GM12891 (cell line): ENCODE measurements at places on chromosomes 11 and 22.

- no peak for DNase-seq
Observed at GRCh38 chr22:37329238-37330140, 47.2 kb downstream of the CYTH4 start.

DNA sequence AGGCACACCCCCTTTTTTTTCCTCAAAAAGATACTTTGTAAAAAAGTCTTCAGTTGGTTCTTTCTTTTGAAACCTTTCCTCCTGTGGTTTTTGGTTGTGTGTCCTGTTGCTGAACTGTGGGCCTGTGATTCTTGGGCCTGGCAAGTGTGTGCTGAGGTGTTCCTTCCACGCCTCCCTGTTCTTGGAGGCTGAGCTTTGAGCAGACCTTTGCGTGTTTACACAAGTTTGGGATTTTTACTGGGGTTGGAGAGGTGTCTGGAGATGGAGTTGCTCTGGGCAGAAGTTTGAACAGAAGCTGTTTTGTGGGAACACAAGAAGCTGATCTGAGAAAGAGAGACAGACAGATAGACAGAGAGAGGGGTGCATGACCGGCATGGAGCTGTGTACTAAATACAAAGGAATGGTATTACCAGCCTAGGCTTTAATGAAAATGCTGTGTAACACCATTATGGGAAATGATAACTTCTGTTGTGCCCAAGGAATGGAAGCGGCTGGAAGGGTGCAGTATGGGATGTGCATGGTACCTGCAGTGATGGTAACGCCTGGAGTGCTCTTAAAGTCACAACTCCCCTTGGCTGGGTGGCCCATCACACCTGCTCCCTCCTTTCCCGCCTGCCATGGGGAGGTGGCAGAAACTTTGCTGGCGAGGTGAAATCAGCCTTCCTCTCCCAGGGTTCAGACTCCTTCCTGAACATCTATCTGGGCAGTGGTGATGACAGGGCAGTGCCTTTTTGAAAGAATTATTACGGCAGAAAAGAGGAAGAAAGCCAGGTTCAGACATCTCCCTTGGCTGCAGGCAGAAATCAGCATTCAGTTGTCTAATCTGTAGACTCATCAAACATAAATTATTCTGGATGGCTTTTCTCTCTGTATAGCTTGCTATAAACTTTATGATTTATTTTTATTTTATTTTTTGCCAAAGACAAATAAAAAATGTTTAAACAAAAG is 70.4 kb downstream of the LDLRAD3 start:
- no peak for DNase-seq

DNA sequence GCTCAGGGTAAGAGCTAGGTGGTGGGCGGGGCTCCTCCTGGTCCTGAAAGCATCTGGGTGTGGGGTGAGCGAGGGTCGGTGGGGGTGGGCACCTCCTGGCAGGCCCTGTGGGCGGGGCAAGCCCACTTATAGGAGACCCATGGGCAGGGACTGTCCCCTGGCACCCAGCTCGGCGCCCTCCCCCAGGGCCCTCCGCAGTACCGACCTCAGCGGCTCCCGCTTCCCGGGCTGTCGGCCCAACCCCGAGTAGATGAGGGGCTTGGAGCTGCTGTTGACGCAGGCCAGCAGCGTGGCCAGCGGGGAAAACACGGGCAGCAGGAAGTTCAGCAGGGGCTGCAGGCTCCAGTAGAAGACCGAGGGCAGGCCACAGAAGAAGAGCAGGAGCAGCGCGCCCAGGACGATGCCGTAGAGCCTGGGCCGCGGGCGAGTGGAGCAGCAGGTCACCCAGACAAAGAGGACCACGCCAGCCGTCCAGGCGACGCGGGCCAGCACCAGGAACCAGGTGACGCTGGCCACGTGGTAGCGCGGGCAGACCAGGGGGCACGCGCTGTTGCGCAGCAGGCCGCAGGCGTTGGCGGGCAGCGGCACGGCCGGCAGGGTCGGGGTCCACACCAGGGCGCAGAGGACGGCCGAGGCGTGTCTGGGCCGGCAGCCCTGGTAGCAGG is 663 bp downstream of the MRGPRG start:
- DNase-seq, result no peak

DNA sequence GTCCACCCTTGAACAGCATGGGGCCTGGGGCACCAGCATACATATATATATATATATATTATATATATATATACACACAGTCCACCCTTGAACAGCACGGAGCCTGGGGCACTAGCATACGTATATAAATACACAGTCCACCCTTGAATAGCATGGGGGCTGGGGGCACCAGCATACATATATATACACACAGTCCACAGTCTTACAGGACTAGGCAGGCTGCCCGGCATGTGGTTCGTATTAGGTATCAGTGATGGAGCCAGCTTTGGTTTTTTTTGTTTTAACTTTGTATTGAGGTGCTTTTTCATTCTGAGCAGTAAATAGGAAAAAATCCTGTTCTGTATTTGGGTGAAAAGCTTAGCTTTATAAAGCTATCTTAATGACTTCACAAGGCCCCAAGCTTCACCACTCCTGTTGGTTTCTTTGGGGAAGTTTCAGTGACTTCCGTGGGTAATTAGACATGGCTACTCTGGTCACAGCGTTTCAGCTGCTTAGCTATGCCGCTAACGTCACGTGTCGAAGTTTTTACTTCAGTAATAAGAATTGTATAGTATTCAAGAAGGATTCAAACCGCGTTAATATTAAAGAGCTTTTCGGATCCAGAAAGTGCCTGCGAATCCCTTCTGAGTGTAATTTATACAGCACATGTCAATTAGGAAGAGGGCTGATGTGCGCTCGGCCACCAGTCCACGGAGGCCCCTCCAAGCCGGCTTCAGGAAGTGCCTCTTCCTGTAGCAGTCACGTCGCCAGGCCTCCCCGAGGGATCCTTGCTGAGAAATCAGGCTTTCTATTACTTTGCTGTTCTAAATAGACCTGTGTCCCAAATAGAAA is 179.7 kb downstream of the TBC1D22A start:
- DNase-seq, result no peak

DNA sequence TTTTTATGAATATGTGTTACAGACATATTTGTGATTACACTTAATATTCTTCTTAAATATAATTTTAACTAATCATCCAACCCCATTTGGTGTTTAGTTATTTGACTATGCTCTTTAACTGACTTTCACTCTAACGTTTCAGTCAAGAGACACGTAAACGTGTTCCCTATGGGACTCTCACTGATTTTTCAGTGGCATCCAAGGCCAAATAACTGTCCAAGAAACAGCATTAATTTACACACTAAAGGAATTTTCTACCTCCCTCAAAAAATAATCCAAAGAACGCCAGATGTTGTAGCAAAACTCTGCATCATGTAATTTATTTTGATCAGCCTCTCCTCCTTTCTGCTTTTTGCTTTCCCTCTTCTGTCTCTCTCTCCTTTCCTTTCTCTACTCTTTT is 44.0 kb upstream of the NOX4 start:
- DNase-seq, result no peak

DNA sequence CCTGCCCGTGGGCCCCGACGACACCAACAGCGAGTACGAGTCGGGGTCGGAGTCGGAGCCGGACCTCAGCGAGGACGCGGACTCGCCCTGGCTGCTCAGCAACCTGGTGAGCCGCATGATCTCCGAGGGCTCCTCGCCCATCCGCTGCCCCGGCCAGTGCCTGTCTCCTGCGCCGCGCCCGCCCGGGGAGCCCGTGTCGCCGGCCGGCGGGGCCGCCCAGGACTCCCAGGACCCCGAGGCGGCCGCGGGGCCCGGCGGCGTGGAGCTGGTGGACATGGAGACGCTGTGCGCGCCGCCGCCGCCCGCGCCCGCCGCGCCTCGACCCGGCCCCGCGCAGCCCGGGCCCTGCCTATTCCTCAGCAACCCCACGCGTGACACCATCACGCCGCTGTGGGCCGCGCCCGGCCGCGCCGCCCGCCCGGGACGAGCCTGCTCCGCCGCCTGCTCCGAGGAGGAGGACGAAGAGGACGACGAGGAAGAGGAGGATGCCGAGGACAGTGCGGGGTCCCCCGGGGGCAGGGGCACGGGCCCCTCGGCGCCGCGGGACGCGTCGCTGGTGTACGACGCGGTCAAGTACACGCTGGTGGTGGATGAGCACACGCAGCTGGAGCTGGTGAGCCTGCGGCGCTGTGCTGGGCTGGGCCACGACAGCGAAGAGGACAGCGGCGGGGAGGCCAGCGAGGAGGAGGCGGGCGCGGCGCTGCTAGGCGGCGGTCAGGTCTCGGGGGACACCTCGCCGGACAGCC is 3.8 kb downstream of the MAPK8IP2 start:
- DNase-seq, result no peak

DNA sequence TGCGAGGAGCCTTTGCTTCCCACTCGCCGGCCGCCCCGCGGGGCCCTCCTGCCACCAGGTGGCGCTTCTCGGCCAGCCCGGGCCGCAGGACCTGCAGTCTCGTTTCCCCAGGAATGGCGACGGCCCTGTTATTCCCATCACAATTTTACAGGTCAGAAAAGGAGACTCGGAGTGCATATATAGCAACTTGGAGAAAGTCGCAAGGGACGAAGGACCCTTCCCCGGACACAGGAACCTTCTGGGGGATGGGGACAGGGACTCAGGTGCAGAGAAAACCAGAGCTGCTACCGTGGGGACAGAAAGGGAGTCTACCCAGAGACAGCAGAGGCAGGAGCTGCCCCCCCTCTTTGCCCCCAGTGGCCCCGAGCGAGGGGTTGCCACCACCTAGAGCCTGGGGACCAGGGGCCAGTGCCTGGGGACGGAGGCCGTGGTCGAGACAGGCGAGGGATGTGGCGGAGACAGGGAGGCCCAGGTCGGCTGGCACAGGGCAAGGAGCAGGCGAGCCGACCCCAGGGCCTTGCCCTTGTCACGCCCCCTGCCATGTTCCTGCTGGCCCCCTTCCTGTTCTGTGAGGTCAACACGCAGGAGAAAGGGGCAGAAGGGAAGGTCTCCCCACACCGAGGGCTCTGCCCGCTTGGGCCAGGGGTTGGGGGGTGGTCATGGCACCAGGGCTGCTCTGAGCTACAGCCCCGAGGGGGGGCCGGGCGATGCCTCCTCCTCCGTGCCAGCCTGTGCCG is 3.5 kb upstream of the KRTAP5-6 start:
- peak; percentile 81 for DNase-seq

DNA sequence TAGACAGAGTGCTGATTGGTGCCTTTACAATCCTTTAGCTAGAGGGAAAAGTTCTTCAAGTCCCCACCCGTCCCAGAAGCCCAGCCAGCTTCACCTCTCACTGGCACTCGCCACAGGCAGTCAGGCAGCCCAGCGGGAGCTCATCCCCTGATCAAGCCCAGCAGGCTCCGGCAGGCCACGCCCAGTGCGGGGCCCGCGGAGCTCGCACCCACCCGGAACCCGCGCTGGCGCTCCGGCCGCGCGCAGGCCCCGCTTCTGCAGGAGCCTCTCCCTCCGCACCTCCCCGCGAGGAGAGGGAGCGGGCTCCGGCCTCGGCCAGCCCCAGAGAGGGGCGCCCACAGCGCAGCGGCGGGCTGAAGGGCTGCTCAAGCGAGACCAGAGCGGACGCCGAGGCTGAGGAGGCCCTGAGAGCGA is 202.4 kb upstream of the PDGFD start:
- DNase-seq, result no peak

DNA sequence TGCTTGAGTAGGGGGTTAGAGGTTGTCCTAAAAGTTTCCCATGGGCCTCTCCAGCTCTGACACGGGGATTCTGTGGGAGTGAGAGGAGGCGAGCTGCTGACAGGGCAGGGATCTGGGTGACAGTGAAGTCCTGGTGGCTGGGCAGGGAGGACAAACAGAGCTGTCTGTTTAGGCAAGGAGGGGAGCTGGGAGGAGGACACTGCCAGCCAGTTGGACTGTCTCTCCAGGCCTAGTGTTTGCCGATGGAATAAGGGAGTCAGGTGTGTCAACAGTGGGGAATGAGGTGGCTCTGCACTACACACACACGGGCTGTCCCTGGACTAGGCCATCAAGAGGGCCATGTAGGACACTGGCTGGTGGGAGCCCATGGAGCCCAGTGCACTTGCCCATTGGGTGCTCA is 20.6 kb upstream of the SYT7 start:
- DNase-seq, result no peak

GRCh38 chr11:83480251-83480650 is 194.1 kb upstream of the CCDC90B start:
- no peak for DNase-seq

- DNase-seq, result no peak
Observed at GRCh38 chr11:120197977-120198376, 12.9 kb upstream of the OAF start.

GRCh38 chr11:75574698-75575602 is 12.9 kb downstream of the SERPINH1 start:
- DNase-seq, result no peak

- DNase-seq, result no peak
Observed at GRCh38 chr11:105821781-105822180, 200.3 kb downstream of the MSANTD4 start.

DNA sequence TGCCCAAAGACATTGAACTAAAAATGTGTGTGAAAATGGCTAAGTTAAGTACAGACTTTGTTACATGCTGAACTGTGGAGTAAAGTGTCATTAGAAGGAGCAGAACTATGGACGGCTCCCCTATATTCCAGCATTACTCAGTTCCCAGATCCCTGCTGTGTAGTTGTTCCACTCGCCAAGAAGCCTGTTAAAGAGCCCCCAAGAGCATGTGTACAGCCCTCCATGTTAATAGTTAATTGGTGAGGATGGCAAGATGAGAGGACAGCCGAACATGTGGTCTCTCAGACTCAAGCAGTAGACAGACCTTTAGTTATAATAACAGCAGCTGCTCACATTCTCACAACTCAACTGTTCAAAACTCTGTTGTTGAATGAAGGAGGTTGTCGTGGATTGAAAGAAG is 127.4 kb downstream of the ELP4 start:
- no peak for DNase-seq

GRCh38 chr22:34587357-34588356 is 478.3 kb upstream of the ISX start:
- no peak for DNase-seq

- no peak for DNase-seq
Observed at GRCh38 chr22:17493419-17493981, 69.8 kb upstream of the SLC25A18 start.

DNA sequence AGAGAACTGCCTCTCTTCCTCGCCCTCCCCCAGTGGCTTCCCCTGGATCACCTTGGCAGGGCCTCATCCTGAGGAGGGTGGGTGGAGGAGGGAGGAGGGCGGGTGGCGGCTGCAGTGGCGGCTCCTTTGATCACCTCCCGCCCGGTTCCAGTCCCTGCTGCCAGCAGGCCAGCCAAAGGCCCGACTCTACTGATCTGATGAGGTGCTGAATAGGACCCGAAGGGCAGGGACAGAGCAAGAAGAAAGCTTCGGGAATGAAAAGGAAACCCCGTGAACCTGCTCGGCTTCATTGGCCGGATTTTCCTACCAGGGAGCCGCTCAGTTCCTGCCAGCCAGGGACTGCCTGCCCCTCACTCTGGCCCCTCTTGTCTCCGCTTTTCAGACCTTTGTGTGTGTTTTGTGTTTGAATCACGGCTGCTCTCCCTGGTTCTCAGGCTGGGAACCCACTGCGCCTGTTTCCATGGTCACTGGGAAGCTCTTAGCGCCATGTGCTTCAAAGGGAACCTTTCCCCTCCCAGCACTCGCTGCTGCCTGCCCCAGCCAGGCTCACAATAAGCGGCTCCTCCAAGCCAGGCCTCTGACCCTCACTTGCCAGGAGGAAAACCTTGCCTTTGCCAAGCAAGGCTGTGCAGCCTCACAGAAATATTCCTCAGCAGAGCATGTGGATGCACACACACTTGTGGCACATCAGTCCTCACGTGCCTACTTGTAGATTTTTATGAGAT is 56.8 kb downstream of the C22orf31 start:
- DNase-seq, result no peak
